ENCODE measurements at places on chromosomes 1 and 21. TPM values are rescaled to one million over a fixed set of nuclear protein-coding genes. Genes with fewer than 3 reads are reported as not detected.

Gene SLC30A10
- 1.6 TPM for total RNA-seq

Gene S100A14
- total RNA-seq: 10.1 TPM

Gene CLCA1
- total RNA-seq: not detected

Gene CFHR5
- not detected for total RNA-seq

Gene CD1D
- total RNA-seq: 2.2 TPM

Gene CD160
- total RNA-seq: not detected

Gene DTL
- total RNA-seq: 12.7 TPM

DNA sequence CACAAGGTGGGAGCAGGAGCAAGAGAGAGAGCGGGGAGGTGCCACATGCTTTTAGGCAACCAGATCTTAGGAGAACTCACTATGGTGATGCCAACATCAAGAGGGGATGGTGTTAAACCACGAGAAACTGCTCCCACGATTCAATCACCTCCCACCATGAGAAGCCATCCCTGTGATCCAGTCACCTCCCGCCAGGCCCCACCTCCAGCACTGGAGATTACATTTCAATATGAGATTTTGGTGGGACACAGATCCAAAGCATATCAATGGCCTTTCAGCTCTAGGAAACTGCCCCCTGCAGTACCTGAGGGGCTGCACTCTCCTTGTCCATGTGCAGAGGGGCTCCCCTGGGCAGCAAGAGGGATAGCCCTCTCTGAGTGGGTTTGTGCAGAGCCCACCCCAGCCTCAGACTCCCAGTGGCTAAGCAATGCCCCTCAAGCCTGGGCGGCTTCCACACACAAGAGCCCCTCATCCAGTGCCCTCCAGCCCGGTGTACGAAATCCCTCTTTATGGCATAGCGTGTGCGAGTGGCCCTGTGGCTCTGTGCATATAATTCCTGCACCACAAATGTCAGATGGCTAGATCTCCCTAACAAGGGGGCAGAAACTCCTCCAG, 15.5 kb upstream of the PRDM16 start:
- H3K4me3 ChIP-seq: no peak overlapping the region
- H3K27me3 ChIP-seq: peaks cover 69% of the 10 kb centered on the region
- H3K36me3 ChIP-seq: no peaks in the 10 kb centered on the region
- no peaks in the 10 kb centered on the region for H3K4me1 ChIP-seq
- no peak overlapping the region for H3K27ac ChIP-seq
- DNase-seq: no peak

- peaks cover 31% of the 10 kb centered on the region for H3K4me1 ChIP-seq
- no peaks in the 10 kb centered on the region for H3K27me3 ChIP-seq
- no peak for DNase-seq
- H3K27ac ChIP-seq: peak overlapping the region; percentile 2
- H3K4me3 ChIP-seq: no peak overlapping the region
These were observed 233.0 kb upstream of the IRF2BP2 start for GRCh38 chr1:234842726-234843641.

GRCh38 chr1:168811176-168811575, 82.2 kb upstream of the DPT start:
- H3K36me3 ChIP-seq: no peaks in the 10 kb centered on the region
- DNase-seq: no peak
- no peak overlapping the region for H3K4me3 ChIP-seq
- H3K27me3 ChIP-seq: no peaks in the 10 kb centered on the region

GRCh38 chr1:41811051-41811795, 107.5 kb downstream of the HIVEP3 start:
- no peaks in the 10 kb centered on the region for H3K27me3 ChIP-seq
- DNase-seq: no peak
- H3K27ac ChIP-seq: no peak overlapping the region
- H3K4me1 ChIP-seq: no peaks in the 10 kb centered on the region
- no peak overlapping the region for H3K4me3 ChIP-seq

GRCh38 chr1:2340086-2340917, 51.1 kb downstream of the MORN1 start:
- no peaks in the 10 kb centered on the region for H3K36me3 ChIP-seq
- no peak overlapping the region for H3K27ac ChIP-seq
- H3K4me3 ChIP-seq: no peak overlapping the region
- no peaks in the 10 kb centered on the region for H3K27me3 ChIP-seq
- DNase-seq: no peak

- peaks cover 54% of the 10 kb centered on the region for H3K4me1 ChIP-seq
- DNase-seq: no peak
- H3K27ac ChIP-seq: peak overlapping the region; percentile 92
- H3K4me3 ChIP-seq: no peak overlapping the region
- H3K36me3 ChIP-seq: peaks cover 12% of the 10 kb centered on the region
- no peaks in the 10 kb centered on the region for H3K27me3 ChIP-seq
These were observed 498.5 kb downstream of the NUF2 start for GRCh38 chr1:163820226-163820625.

- no peak overlapping the region for H3K4me3 ChIP-seq
- H3K36me3 ChIP-seq: peaks cover 9% of the 10 kb centered on the region
- H3K27ac ChIP-seq: no peak overlapping the region
- peaks cover 2% of the 10 kb centered on the region for H3K4me1 ChIP-seq
- DNase-seq: no peak
These were observed 146.0 kb downstream of the PEX14 start for GRCh38 chr1:10620776-10621175.

- H3K4me3 ChIP-seq: no peak overlapping the region
- no peak for DNase-seq
- no peaks in the 10 kb centered on the region for H3K4me1 ChIP-seq
- H3K27ac ChIP-seq: no peak overlapping the region
These were observed 21.0 kb downstream of the EXO1 start for GRCh38 chr1:241869022-241869421.

DNA sequence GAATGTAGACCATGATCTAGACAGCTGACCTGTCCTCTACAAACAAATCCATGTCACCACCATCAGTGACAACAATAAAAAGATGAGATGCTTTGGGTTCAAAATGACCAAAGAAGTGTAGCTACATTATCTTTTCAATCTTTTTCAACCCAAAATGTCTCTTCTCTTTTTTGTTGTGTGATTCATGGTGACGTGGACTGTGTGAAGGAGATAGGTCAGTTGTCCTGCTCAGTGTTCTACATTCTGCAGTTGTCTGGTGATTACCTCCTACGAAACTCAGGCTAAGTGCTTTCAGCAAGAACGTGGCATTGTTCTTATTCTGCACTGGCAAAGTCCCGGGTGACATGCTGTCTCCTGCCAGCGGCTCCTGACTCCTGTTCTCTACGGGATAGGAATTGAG, 73.1 kb downstream of the PRKAB2 start:
- no peak overlapping the region for H3K27ac ChIP-seq
- no peak overlapping the region for H3K4me3 ChIP-seq
- peaks cover 5% of the 10 kb centered on the region for H3K4me1 ChIP-seq
- DNase-seq: no peak
- H3K36me3 ChIP-seq: no peaks in the 10 kb centered on the region

GRCh38 chr21:35475009-35475408, 425.9 kb upstream of the RUNX1 start:
- no peak for DNase-seq
- peaks cover under 1% of the 10 kb centered on the region for H3K36me3 ChIP-seq
- H3K27ac ChIP-seq: no peak overlapping the region
- no peaks in the 10 kb centered on the region for H3K27me3 ChIP-seq
- H3K4me1 ChIP-seq: peaks cover 23% of the 10 kb centered on the region

GRCh38 chr1:100735244-100735643, 15.7 kb downstream of the VCAM1 start:
- H3K27me3 ChIP-seq: no peaks in the 10 kb centered on the region
- no peaks in the 10 kb centered on the region for H3K36me3 ChIP-seq
- peaks cover 19% of the 10 kb centered on the region for H3K4me1 ChIP-seq
- no peak overlapping the region for H3K4me3 ChIP-seq
- DNase-seq: no peak

- no peaks in the 10 kb centered on the region for H3K27me3 ChIP-seq
- H3K4me1 ChIP-seq: peaks cover 17% of the 10 kb centered on the region
- no peak for DNase-seq
- no peaks in the 10 kb centered on the region for H3K36me3 ChIP-seq
- H3K4me3 ChIP-seq: no peak overlapping the region
- no peak overlapping the region for H3K27ac ChIP-seq
These were observed 211.5 kb upstream of the CHRM3 start for GRCh38 chr1:239174880-239175279.
